ENCODE measurements at places on chromosomes 5 and 9.

GRCh38 chr9:75906531-75906930 is 16.1 kb downstream of the PCSK5 start:
- no peak for DNase-seq

- DNase-seq = no peak
These were observed 736.0 kb upstream of the ARRDC3 start for GRCh38 chr5:92119110-92119509.

GRCh38 chr5:132305420-132305819 is 11.2 kb downstream of the SLC22A4 start:
- DNase-seq = no peak

- peak; percentile 81 for DNase-seq
These were observed 1.4 kb upstream of the ENC1 start for GRCh38 chr5:74641735-74642542.

DNA sequence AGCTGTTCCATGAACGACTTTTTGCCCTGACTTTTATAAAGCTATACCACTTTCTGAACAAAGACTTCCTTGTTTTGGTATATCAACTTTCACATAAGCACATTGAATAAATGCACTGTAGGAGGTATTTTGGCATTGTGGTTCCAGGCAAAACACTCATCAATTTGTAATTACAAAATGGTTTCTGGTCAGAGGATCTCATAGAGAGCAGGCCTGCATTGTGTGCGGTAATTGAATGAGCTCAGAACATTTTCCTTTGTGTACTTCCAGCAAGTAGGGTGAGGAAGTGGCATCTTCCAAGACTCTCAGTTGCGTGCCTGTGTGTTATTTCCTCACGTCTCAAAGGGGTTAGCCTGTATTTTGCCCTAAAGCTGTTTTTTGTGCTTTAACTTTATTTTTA is 89.2 kb downstream of the PDE6A start:
- no peak for DNase-seq

DNA sequence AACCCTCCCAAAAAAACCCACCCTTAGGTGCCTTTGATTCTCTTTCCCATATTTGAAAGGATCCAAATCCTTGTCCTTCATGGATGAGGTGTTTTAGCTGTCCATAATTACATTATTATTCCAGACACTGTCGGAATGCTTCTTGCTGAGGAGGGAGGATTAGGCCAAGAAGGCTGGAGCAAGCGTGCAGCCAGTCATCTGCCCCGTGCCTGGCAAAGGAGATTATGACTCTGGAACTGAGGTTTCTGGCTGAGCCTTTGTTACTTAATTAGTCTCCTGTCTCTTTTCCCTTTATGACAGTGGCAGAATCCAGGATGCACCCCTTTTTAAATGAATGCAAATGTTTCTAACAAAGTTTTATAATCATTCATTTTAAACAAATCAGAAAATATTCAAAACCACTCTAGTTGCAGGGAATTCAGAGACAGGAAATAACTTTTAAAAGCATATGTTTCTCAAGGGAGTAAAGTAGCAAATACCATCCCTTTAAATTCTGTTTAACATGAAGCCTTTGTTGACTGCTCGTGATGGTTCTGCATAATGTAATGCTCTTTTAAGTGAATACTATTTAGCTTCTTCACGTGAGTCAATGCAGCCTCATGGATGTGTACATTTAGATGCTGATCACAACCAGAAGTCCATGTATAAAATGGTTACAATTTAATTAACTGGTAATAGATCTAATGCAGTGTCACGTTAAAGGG is 69.8 kb downstream of the GALNT10 start:
- no peak for DNase-seq

DNA sequence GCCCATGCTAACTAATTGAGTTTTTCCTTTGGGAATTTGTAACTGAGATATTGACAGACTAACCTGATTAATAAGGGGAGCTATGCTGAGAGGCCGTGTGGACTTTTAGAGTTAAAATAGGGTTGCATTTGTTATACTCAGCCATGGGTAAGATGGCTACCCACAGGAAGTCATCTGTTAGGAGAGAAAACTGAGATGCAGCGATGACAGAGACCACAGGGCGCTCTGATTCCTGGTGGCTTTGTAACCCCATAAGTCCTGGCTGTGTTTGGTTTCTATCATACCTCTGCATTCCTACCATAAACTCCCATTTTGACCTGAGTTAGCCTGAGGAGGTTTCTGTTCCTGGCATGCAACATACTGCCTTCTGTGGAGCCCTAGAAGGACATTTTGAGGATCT is 19.5 kb upstream of the PANK3 start:
- no peak for DNase-seq

- no peak for DNase-seq
These were observed 214.7 kb upstream of the NMUR2 start for GRCh38 chr5:152619756-152620155.

GRCh38 chr9:134734270-134734669 is 92.7 kb downstream of the COL5A1 start:
- DNase-seq = peak; percentile 7

GRCh38 chr9:84170521-84171141 is 169.9 kb downstream of the SLC28A3 start:
- DNase-seq = no peak

DNA sequence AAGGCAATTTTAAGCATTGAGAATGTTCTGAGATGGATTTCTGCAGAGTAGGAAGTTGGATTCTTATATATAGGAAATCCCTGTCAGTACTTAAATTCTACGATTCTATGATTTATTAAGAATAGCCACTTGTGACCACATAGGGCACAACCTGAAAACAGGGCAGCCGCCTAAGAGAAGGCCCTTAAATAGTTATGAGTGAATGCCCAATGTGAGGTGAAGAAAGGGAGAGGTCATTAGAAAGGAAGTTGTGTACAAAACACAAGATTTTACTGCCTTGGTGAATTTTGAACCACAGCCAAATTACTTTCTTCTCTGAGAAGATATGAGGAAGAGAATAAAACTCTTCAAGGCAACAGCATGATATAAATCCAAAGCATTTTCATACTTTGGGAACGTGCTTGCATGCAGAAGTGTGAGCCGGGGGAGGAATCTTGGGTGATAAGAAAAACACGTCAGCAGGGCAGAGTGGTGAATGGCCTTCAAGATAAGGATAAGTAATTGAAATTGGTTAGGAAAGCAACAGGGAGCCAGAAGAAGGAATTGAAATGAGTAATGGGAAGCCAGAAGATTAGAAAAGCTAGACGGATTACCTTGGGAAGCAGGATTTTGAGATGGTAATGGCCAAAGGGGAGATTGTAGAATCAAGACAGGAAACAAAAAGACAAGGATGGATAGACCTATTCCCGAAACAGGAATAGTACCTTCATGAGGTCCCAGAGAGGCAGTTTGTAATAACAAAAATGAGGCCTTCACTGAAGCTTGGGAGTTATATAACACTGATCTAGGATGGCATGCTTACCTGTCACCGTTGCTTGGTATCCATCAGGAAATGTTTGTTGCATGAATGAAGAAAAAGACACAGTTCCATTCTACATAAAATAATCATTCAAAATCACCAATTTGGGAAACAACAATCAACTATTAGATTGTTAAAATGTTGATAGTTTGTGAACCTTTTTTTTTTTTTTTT is 244.3 kb downstream of the PDE4D start:
- peak; percentile 75 for DNase-seq

- DNase-seq = no peak
These were observed 216.0 kb downstream of the FBXL7 start for GRCh38 chr5:15715967-15716366.

GRCh38 chr9:16787724-16788123 is 82.7 kb downstream of the BNC2 start:
- DNase-seq = no peak

- no peak for DNase-seq
These were observed 22.2 kb downstream of the ERAP1 start for GRCh38 chr5:96785326-96786109.

DNA sequence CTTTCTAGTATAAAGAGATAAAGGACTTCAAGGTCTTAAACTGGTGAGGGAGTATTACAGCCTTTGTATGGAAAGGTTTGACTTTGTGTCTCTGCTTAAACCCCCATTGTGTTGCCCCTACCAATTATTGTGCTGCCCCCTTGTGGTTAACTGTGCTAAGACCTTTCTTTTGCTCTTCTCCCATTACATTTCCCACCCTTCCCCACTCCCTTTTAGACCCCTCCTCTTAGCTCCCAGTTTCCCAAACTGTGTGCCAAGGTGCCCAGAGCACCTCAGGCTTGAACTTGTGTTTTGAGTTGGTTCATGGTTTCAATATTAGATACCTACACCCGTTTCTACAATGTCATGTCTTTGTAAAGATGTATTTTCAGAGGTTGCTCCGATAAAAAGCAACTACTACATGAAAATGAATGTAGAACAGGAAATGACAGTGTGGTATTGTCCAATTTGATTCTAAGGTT is 2.9 kb downstream of the JAK2 start:
- DNase-seq = peak; percentile 61

DNA sequence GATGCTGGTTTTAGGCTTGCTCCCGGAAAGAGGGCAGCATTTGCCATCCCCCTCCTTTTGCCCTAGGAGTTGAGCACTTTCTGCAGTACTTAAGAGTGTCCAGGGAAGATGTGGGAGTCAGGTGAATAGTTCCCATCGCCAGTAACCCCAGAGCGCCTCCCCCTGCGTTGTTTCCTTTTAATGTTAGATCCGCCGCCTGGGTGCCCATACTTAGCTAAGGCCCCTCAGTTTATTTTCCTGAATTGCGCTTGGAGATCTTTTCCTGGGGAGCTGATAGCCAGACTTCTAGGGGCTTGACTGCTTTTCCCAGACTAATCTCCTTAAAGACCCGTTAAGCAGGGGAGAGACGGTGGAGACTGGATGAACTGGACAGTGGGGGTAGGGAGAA is 377 bp upstream of the PCDHAC2 start:
- DNase-seq = no peak

DNA sequence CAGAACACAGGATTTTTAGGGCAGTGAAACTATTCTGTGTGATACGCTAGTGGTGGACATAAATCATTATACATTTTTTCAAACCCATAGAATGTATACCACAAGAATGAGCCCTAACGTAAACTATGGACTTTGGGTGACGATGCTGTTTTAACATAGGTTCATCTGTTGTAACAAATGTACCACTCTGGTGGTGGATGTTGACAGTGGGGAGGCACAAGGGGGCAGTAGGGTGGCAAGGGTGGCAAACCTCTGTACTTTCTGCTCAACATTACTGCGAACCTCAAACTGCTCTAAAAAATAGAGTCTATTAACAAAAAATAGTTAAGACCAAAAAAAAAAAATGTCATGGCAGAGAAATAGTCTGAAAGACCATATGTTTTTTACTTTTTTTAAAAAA is 9.1 kb upstream of the MVB12B start:
- DNase-seq = peak; percentile 21

- DNase-seq = no peak
These were observed 26.8 kb upstream of the PHF2 start for GRCh38 chr9:93549611-93550010.

DNA sequence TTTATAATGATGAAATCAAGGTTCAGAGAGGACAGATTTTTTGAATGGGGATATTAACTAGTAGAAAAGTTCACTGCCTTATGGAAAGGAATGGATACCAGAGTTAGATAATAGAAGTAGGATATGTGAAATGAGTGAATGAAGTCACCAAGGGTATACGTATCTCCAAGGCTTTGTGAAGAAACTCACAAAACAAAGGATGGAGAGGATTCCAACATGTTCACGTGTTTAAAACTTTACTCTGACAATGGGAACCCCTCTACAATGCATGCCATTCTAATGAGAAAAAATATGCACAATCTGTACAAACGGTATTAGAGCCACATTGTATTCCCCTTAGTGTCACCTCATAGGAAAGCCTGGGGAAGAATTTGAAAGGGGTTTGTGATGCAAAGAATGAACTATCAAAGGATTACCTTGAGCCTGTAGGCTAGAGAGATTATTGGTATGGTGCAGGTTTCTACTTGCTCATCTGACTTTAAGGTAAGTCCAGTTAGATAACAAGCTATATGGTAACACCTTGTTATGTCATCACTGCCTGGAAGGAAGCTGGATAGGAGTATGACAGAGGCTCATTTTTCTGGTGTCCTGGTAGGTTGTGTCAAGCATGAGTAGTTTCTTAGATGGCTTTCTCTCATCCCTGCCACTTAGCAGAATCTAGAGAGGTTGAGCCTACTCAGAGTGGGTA is 250.3 kb upstream of the SEMA6A start:
- DNase-seq = no peak

DNA sequence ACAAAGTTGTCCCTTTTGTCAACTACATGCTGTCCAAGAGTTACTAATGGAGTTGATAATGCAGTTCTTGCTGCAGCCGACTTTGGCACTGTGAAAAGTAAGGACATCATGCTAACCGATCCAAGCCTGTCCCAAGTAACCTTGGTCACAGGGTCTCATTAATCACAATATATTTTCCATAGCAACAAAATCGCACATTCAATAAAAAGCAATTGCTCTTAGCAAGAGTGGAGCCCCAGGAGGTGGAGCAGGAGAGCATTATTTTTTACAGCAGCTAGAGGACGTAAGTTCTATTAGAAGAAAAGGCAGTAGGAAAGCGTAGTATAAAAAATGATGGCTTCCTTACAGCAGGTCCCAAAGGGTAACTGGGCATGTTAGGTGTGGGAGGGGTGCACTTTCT is 570.3 kb downstream of the EBF1 start:
- no peak for DNase-seq

DNA sequence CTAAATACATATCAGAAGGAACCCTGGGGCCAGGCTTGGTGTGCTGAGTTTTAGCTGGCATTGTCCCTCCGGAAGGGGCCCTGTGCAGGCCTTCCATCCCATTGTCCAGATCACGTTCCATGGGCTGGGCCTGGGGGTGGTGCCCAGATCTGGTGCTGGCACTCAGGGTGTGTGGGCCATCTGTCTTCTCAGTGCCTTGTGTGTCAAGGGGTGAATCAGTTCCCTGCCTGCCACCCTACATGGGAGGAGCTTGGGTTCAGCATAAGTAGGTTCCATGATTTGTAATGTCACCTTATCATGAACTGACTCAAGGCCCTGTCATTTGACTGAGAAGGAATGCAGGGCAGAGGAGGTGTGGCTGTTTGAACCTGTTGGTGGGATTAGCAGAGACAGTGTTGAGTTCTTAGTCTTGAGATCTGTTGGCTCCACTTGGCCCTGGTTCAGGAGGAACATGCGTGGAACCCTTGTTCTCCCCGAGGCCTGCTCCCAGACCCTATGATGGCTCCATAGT is 176.8 kb downstream of the MACROH2A1 start:
- DNase-seq = peak; percentile 33

DNA sequence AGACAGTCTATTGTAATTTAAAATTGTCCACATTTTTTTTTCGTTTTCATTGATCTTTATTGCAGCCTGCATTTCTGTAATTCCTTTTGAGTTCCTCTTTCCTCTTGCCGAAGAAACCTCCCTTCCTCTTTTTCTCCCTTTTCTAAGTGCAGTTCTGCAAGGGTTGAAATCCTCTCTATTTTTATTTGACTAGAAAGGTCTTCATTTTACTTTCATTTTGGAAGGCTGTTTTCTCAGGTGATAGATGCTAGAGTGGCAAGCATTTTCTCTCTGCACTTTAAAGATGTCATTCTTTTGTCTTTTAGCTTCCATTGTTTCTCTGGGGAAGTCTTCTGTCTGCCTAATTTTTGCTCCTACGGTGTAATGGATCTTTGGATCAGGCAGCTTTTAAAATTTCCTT is 248.5 kb downstream of the SMARCA2 start:
- DNase-seq = no peak

Data from LoVo (cell line).